Activated naive CD8-positive, alpha-beta T cell treated with anti-CD3 and anti-CD28 coated beads, Interleukin-2, amount 10 ng/mL, durations not matched to agents 7 days and 5 days (primary cell): ENCODE measurements at places on chromosomes 5 and 9. TPM values are rescaled to one million over a fixed set of nuclear protein-coding genes. Genes with fewer than 3 reads are reported as not detected.

DNA sequence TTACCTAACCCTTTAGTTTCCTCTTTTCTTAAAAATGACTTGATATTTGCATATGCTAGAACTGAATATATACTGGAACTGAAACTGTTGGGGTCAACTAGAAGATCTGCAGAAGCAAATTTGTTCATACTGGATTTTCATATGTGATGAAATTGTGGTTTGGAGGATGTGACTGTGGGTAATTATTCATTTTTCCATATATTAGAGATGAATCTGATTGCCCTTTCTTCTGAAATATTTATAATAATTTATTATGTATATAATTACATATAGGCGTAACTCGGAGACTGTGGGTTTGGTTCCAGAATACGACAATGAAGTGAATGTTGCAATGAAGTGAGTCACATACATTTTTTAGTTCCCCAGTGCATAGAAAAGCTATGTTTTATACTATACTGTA lies 149.1 kb downstream of the ATP10B start:
- H3K27me3 ChIP-seq, result peaks cover 7% of the 10 kb centered on the region
- no peaks in the 10 kb centered on the region for H3K36me3 ChIP-seq
- DNase-seq, result no peak
- H3K4me3 ChIP-seq, result no peak overlapping the region
- no peak overlapping the region for H3K27ac ChIP-seq

The LEAP2 gene
- 4.5 TPM for total RNA-seq

GRCh38 chr9:113011911-113012381 lies at the start of gene ZNF883:
ZNF883 (minus strand) TSS chr9:113012192.
- peaks cover 2% of the 10 kb centered on the region for H3K36me3 ChIP-seq
- H3K27ac ChIP-seq, result peak within 1 kb of the TSS; percentile 68
- H3K4me1 ChIP-seq, result no peaks in the 10 kb centered on the region

DNA sequence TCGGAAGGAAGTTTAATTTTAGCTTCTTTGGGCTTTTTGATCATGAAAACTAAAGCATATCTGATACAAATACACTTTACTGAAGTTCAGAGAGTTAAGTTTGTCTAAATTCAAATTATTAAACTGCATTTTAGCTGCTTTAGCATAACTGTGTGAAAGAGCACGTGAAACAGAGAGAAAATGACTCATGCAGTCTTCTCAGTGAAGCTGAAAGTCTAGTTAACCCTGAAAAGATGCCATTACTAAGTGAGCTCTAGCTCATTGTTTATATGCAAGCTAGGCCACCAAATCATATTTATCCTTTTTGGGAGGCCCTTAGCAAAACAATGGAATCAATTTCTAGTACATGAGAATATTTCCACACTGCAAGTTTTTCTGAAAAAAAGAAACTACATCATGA lies 27.6 kb downstream of the TPD52L3 start:
- no peak overlapping the region for H3K27ac ChIP-seq
- H3K36me3 ChIP-seq, result no peaks in the 10 kb centered on the region
- peaks cover 7% of the 10 kb centered on the region for H3K27me3 ChIP-seq

The SLC6A18 gene
- not detected for total RNA-seq

DNA sequence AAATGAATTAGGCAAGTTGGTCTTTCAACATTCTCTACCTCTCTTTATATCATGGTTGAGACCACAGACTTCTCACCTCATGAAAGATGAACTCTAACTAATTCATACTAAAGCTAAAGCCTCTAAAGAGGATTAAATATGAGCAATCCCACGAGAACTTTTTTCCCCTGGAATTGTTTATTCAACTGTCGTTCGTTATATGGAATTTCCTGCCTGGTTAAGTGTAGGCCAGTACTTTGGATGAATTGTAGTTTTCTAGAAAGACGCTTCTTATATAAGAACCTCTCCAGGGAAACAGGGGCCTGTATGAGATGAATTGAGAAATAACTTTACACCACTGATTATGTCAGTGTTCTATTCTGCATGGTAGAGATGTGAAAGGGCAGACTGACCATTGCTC lies 42.9 kb downstream of the PDCD1LG2 start:
- H3K36me3 ChIP-seq, result peaks cover 6% of the 10 kb centered on the region
- H3K27ac ChIP-seq, result no peak overlapping the region
- peaks cover 15% of the 10 kb centered on the region for H3K4me1 ChIP-seq
- no peaks in the 10 kb centered on the region for H3K27me3 ChIP-seq
- no peak overlapping the region for H3K4me3 ChIP-seq
- no peak for DNase-seq

The OSTF1 gene
- 108 TPM for total RNA-seq

DNA sequence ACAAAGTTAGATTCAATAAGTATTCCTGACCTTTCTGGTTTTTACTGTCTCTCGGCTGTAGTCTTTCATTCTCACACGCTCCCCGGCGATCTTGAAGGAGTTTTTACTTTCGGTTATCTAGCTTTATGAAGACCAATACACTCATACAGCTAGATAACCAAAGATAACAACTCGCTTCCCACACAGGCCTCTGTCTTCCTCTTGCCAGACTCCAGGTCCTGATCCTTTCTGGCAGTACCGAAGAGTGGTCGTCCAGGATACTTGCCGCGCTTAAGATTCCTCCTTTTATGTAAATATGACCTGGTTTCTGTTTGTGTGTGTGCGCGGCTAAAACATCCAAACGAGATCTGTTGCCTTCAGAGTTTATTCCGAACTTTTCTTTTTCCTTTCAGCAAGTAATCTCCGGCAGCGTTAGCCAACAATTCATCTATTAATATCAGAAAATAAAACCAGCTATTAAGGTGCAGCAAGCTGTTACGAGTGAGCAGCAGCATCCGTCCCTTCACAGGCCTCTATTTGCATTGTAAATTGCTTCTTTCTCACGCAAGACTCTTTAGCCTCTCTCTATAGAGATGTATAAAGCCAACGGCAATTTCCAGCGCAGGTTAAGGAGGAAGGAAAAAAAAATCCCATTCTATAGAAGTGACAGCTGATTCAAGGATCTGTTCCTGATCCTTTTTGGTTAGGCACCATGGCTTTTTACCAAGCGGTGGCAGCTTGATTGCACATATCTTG lies 216.1 kb downstream of the MEF2C start:
- H3K36me3 ChIP-seq, result no peaks in the 10 kb centered on the region
- no peak for DNase-seq
- H3K4me1 ChIP-seq, result peaks cover 29% of the 10 kb centered on the region
- no peak overlapping the region for H3K27ac ChIP-seq
- H3K27me3 ChIP-seq, result peaks cover 92% of the 10 kb centered on the region
- H3K4me3 ChIP-seq, result peak overlapping the region; percentile 85

DNA sequence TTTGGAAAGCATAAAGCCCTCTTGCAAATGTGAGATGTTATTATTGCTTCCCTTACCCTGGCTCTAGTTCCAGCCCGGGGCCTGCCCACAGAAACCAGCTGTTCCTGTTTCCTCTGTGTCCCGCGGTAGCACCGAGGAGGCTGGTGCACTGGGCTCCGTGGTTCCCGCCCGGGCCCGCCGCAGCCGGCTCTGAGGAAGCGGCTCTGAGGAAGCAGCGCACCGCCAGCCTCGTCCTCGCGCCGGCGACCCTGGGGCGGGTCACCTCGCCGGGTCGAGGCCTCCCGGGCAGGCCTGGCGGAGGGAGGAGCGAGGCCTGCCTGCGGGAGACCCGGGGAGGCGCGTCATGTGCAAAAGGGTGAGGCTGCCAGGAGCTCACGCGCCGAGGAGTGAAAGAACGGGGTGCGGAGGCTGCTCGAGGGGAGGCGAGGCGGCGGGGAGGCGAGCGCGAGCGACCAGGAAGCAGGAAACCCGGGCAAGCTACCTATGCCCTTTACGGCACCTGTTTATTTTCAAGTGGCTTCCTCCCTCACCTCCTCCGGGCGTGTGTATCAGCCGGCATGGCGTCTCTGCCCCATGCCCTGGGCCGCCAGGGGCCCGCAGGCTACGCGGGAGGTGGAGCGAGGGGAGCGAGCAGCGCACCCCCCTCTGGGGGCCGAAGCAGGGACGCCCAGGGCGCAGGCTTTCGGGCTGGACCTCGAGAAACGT lies 61.3 kb upstream of the MEGF10 start:
- H3K4me3 ChIP-seq, result peak overlapping the region; percentile 68
- H3K36me3 ChIP-seq, result no peaks in the 10 kb centered on the region
- peak overlapping the region; percentile 74 for H3K27ac ChIP-seq
- H3K27me3 ChIP-seq, result peaks cover 4% of the 10 kb centered on the region

GRCh38 chr5:94173100-94173499 lies 431.7 kb upstream of the POU5F2 start:
- no peaks in the 10 kb centered on the region for H3K36me3 ChIP-seq
- H3K27me3 ChIP-seq, result no peaks in the 10 kb centered on the region
- H3K27ac ChIP-seq, result no peak overlapping the region

DNA sequence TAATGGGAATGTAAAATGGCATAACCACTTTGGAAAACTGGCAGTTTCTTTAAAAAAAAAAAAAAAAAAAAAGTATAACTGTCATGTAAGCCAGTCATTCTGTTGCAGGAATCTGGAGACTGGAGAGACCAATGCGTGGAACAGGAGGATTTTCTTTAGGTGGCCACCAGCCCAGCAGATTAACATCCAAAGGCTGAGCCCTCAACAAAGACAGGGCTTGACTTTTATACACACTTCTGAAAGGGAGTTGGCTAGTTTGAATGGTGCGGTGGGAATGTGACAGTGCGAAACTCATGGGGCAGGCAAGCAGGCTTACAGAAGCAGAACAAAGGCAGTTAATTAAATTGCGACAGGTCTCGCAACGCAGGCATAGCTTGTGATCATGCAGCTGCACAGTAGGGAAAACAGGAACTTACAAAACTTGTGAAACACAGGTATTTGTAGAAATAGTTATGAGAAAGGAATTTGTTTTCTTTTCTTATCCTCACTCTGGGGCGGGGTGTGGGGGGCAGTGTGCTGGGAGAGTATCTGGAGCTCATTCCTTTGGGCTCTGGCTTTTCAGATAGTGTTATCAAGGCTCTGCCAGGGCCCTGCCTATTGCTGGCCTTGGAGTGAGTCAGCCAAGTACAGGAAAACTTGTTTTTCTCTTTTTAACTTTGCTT lies 12.0 kb downstream of the UIMC1 start:
- peaks cover 32% of the 10 kb centered on the region for H3K36me3 ChIP-seq
- peak overlapping the region; percentile 13 for H3K4me3 ChIP-seq
- no peak for DNase-seq

- H3K36me3 ChIP-seq, result peaks cover 3% of the 10 kb centered on the region
- no peaks in the 10 kb centered on the region for H3K4me1 ChIP-seq
- H3K4me3 ChIP-seq, result no peak overlapping the region
Observed at GRCh38 chr5:149840226-149840825, 104.3 kb downstream of the PDE6A start.

The PCDHGB1 gene
- not detected for total RNA-seq

DNA sequence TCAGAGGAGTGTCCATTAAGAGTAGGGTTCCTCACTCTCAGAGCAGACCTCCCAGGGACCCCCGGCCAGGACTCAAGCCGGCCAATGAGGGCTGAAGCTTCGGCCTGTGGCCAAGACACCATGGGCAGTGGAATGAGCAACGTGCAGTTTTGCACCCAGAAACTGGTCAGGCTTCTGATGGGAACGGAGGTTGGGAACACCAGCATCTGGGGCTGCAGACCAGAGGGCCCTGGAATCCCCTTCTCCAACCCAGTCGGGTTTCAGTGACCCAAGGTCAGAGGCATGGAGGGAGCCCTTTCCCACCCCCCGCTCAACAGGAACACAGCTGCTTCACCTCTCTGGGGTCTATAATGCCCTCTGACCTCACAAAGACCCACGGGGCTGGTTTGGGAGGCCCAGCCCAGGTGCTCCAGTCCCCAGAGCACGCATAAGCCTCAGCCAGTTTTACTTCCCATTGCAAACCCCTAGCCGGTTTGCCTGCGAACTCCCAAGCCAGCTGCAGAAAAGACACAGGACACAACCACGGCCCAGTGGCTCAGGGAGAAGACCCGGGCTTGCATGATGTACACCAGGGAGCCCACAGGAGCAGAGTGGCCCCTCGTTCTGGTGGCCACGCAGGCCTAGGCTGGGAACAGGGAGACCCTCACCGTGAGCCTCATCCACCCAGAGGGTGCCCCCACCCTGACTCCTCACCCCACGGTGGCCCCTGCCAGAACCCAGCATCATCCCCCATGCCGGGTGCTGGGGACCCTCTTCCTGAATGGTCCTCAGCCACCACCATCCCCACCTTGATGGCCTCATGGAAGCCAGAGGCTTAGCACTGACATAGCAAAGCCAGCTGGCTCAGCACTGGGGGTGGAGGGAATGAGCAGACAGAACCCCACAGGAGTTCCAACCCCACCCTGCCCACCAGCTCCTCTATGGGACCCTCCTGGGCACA lies 30.6 kb downstream of the VAV2 start:
- no peak overlapping the region for H3K4me3 ChIP-seq
- no peaks in the 10 kb centered on the region for H3K27me3 ChIP-seq
- DNase-seq, result no peak
- H3K4me1 ChIP-seq, result no peaks in the 10 kb centered on the region
- H3K36me3 ChIP-seq, result no peaks in the 10 kb centered on the region
